Renal cortical epithelial cell (primary cell): ENCODE measurements at places on chromosomes 5 and 9. TPM values are rescaled to one million over a fixed set of nuclear protein-coding genes. Genes with fewer than 3 reads are reported as not detected.

Gene TERT
- not detected in 2 replicates for total RNA-seq

Gene STKLD1
- total RNA-seq: 0.35 and 0.40 TPM in 2 replicates

Gene LCN1
- not detected in 2 replicates for total RNA-seq

Gene RGS7BP
- not detected in 2 replicates for total RNA-seq

Gene DIRAS2
- 3.6 and 9.3 TPM in 2 replicates for total RNA-seq

Gene TXNDC8
- not detected in 2 replicates for total RNA-seq

Gene PBX3
- 9.9 and 15.5 TPM in 2 replicates for total RNA-seq

Gene PDE6A
- total RNA-seq: 0.10 TPM in 1 of 2 replicates, not detected in the other

Gene ALDH7A1
- 29.7 and 58.8 TPM in 2 replicates for total RNA-seq

Gene ACTBL2
- total RNA-seq: 5.6 and 8.0 TPM in 2 replicates

Gene GABRA6
- total RNA-seq: not detected in 2 replicates

Gene ST6GALNAC4
- 31.8 and 33.0 TPM in 2 replicates for total RNA-seq

Gene GAS1
- 0.65 and 1.0 TPM in 2 replicates for total RNA-seq

GRCh38 chr5:83562791-83563557 is 91.4 kb downstream of the VCAN start:
- DNase-seq: no peak

GRCh38 chr9:10052916-10053315 is 559.9 kb downstream of the PTPRD start:
- DNase-seq: no peak

DNA sequence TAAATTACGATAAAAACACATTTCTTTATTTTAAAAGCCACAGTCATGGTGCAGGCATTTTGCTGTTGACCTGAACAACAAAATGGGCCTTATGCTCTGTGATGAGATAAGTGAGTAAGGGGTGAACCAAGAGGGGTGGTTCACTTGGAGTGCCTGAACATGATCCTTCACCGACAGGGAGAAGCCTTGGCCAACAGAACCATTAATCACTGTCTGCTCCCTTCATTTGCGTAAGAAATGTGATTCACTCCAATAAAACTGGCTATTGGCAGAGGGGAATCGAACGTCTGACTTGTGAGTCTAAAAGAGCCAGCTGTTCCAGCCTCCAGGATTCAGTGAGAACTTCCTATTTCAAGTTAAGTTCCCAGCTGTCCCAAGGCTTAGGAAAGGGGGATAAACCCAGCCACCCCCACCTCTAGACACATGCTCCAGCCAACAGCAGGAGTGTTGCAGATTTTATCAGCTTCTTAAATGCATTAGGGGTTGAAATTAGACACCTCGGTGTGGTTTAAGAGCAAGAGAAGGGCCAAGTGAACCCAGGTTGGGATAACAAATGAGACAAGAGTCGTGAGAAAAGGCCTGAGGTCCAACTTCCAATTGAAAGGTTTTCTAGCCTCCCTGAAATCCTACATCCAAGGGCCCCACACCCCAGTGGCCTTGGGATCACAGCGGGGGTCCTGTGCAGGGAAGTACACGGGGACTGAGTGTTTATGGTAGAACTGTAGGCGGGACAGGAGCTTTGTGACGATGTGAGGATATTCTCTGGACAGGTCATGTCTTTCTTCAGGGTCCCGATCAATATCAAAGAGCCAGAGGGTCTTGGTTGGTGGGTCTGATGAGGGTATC is 131.4 kb upstream of the LHFPL2 start:
- DNase-seq: peak; percentile 32

DNA sequence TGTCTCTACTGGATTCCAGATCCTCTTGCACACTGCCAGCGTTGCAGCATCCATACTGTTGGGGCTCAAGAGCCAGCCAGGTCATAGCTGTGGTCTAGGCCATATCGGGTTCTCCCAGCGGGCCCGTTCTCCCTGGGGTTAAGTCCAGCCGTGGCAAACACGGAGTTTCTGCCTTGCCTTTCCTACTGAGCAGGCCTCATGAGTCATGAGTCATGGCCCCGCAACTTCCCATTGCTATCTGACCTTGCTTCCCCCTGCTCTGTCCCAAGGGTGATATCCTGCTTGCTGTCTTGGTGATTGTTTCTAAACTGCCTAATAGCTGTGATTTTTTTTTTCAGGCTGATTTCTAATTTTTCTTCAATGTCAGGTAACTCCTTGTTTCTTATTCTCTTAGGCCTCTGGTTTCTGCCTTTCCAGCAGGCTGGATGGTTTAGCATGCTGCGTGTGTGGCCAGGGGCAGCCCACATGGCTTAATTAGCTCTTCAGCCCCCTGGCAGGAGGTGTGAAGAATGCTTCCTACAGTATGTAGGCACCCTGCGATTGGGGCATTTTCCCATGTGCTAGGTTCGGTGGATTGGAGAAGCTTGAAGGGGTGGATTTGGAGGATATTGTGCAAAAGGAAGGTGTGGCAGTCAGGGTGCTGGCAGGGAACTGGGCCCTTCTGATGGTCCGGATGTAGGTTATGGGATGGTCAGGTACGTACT is 18.7 kb downstream of the DAPK1 start:
- DNase-seq: peak; percentile 69

- peak; percentile 19 for DNase-seq
Measured at GRCh38 chr5:174581479-174581878, 142.9 kb upstream of the MSX2 start.

DNA sequence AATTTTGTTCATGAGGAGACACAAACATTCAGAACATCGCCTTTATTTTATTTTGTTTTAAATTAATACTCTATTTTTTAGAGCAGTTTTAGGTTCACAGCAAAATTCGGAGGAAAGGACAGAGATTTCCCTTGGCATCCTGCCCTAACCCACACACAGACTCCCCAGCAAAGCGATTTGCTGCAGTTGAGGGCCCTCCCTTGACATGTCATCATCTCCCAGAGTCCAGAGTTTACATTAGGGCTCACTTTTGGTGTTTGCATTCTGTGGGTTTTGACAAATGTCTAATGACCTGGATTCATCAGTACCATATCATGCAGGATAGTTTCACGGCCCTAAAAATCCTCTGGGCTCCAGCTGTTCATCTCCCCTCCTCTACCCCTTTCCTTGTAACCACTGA is 33.6 kb upstream of the COL5A1 start:
- DNase-seq: no peak

DNA sequence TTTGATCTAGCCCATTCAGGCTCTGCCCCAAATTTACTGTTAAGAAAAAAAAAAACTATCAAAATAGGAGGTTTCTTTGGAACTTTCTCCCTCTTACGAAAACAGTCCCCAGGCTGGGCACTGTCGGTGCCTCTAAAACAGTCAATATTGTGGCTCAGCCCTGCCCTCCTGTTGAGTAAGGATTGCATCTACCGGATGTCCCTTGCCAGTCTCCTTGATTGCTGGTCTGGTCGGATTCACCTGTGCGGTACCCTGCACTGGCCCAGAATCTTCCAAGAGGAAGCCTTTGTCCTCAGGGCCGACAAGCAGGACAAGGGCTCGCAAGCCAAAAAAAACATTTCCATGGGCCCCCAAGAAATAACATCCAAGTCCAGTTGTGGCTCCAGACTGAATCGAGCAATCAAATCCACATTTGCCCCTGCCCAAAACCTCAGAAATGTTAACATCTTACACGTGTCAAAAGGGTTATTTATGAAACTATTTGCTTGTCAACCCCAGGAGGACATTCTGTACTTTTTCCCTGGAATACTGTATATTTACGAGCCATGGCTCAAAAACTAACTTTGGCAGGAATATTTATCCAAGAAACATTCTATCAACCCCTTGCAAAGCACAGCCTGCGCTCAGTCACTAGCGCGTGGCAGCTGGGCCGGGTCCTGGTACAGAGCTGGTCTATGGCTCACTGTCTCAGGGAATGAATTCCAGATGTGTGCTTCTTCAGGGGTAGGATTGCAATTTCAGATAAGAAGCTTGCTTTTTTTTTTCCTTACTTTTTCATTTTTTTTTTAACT is 129.2 kb upstream of the ADRA1B start:
- DNase-seq: no peak

DNA sequence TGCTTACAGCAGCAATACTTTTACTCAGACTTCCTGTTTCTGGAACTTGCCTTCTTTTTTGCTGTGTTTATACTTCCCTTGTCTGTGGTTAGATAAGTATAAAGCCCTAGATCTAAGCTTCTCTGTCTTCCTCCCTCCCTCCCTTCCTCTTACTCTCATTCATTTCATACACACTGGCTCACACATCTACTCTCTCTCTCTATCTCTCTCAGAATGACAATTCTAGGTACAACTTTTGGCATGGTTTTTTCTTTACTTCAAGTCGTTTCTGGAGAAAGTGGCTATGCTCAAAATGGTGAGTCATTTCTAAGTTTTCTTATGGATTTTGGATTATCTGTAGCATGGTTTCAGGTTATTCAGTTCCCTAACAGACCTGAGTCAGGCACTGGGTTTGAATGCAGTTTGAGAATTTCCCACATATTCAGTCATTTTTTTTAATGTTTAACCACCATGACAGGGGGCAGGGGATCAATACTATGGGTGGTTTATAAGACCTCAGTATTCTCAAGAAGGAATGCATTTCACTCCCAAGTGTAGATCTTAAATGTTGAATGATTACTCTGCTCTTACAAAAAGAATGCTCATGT is at the start of gene IL7R:
IL7R (plus strand) TSS at position 127 of the 587 bp plus-strand sequence; CDS start at position 214, 87 bp downstream.
- peak; percentile 13 for DNase-seq

GRCh38 chr5:150766251-150766650 is 7.4 kb upstream of the DCTN4 start:
- no peak for DNase-seq

DNA sequence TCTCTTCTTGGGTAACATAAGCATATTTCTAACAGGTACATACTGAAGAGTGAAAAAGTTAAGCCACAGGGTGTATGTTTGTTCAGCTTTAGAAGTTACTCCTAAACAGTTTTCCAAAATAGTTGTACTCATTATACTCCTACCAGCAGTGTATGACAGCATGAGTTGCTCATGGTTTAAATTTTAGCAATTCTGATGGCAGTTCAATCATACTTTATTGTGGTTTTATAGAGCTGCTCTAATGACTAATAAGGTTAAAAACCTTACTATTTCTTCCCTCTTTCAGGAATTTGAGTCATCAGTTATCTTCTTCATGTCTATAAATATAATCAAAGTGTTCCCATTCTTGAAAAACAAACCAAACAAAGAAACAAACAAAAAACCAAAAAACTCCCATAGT is 81.5 kb downstream of the CAAP1 start:
- DNase-seq: peak; percentile 64

DNA sequence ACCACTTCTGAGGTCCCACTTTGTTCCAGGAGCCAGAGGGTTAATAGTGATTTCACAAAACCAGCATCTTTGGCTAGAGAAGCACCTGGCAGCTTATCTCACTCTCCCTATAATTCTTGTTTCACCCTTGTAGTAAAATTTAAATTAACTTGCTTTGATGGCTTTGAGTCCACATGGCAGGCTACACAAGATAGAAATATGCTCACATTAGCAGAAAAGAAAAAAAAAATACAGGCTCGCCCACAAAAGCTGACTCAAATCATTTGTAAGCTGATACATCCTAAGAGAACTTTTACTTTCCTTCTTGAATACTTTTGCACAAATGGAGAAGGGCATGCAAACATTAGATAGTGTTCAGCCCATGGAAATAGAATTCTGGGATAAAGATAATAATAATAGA is 36.2 kb downstream of the TNFSF15 start:
- no peak for DNase-seq

DNA sequence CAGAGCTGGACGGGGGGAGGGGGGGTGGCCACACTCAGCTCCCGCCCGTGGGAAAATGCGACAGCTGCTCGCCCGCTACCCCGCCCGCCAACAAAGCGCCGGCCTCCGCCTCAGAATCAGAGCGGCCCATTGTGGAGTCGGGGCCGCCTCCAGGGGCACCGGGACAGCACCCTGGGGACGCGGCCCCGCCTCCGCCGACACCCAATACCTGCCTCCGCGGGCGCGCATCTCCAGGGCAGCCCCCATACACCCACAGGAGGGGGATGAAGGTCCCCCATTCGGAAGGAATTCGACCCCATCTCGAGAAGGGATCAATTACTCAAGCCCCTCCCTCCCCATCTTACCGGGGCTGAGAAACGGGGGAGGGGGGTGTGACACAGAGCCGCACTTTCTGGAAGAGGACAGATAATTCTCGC is 1.3 kb downstream of the NOTCH1 start:
- DNase-seq: no peak

GRCh38 chr5:89130851-89131250 is 247.9 kb upstream of the MEF2C start:
- no peak for DNase-seq

- DNase-seq: no peak
Measured at GRCh38 chr5:135195270-135195608, 161.2 kb upstream of the PITX1 start.

GRCh38 chr5:587403-587802 is 24.7 kb upstream of the CEP72 start:
- no peak for DNase-seq

- DNase-seq: no peak
Measured at GRCh38 chr5:77849308-77849900, 73.3 kb upstream of the TBCA start.

GRCh38 chr9:110880189-110880588 is 158.1 kb downstream of the LPAR1 start:
- DNase-seq: no peak

GRCh38 chr9:82736701-82737100 is 326.2 kb downstream of the RASEF start:
- no peak for DNase-seq

GRCh38 chr9:134214386-134214765 is 50.0 kb upstream of the RNU6ATAC start:
- no peak for DNase-seq

DNA sequence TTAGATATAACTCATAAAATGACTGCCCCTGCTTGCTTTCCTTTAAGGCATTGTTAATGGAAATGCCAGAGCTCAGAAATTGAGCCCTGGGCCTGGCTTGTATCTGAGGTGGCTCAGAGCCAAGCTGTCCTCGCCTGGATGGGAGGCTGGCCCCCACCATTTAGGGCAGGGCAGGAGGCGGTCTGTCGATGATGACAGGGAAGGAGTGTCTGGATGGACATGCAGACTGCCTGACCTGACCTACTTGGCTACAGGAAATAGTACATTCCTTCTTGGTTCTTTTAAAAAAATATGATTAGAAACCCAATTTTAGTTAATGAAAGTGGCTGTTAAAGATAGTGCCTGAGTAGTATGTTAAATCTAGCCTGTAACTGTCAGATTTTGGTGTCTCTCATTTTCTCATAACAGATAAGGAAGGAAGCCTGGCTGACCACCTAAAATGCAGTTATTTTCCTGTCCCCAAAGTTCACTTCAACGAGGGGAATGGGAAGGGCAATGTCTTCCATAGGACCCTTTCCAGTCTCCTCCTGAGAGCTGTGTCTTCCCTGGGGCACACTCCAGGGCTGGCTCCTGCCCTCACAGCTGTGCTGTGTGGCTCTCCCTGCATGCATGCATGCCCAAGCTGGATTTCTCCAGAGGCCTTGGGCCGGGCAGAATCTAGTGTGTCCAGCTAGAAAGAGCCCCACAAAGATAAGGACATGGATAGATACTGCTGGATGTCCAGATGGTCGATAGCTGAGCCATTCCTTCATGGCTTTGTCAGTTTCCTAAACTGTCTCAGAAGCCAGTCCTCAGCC is 42.3 kb downstream of the MACROH2A1 start:
- peak; percentile 7 for DNase-seq
